NCI-H524 treated with DMSO at 0.1 percent for 48 hours (cell line): ENCODE measurements at places on chromosomes 13 and 19.

- DNase-seq = no peak
These were observed 83.9 kb upstream of the TSC22D1 start for GRCh38 chr13:44660050-44660449.

- no peak for DNase-seq
These were observed 8.0 kb downstream of the EPSTI1 start for GRCh38 chr13:42984026-42984425.

DNA sequence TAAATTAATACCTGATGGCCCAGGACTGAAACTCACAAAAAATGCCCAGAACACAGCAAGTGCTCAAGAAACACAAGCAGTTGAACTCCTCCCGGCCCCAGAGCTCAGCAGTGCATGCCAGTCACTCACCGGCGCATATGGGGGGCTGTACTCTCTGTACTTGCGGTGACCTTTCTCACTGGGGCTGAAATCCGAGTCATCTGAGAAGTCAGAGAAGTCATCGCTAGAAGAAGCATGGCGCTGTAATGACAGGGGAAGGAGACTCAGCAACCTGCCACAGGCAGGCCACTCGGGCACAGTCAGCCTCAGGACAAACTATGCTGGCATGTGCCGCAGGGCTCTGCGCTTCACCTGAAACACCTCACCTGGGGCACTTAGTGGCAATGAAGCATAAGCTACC, 19.7 kb downstream of the ZC3H4 start:
- no peak for DNase-seq

- DNase-seq = no peak
These were observed 185.3 kb downstream of the TBC1D4 start for GRCh38 chr13:75296641-75297040.
